Stimulated activated CD8-positive, alpha-beta memory T cell treated with anti-CD3 and anti-CD28 coated beads, Interleukin-2, amount 100 ng/mL, for 1 hour (primary cell): ENCODE measurements at places on chromosomes 7 and 10.

DNA sequence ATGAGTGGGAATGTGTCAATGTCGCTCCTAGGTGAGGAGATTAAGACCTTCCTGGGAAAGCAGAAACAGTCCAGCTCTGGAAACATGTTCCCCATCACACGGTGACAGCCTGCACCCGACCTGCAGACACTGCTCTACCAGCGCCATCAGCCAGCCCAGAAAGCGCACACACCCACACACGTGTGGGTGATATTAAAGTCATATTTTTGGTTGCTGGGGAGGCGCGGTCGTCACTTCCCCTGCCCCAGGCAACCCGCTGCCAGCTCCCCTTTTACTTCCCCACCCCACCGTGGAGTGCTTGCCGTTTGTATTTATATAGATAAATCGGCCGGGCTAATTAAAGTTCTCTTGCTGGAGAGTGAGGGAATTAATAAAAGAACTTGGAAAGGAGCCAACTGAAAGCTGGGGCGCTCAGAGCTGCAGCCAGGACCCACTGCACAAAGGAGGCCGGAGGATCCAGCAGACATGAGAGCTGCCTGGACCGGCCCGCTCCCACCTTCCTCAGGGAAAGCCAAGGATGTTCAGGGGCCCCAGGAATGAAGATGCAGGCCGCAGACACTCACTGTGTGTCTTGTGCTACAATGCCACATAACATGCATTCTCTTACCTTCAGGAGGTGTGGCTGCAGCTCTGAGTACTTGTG lies 145.2 kb upstream of the UNC5B start:
- DNase-seq = no peak

DNA sequence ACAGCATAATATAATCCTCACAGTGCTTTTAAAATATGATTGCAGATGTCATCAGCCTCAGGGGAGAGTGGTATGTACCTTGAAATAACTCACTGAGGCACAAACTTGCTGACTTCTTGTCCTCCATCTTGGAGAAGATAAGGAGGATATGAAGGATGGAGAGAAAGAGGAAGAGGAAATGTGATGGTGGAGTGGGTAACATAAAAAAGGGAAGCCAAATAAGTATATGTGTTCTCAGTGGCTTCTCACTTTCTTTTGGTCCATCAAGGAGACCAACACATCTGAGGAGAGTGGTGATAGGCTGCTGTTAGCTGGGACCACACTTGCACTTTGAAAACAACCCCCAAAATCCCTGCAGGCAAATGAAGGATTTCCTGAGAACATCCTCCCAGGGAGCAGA lies 21.6 kb upstream of the ZNF37A start:
- DNase-seq = no peak

GRCh38 chr7:2218444-2218785 lies 14.3 kb downstream of the MAD1L1 start:
- DNase-seq = no peak

DNA sequence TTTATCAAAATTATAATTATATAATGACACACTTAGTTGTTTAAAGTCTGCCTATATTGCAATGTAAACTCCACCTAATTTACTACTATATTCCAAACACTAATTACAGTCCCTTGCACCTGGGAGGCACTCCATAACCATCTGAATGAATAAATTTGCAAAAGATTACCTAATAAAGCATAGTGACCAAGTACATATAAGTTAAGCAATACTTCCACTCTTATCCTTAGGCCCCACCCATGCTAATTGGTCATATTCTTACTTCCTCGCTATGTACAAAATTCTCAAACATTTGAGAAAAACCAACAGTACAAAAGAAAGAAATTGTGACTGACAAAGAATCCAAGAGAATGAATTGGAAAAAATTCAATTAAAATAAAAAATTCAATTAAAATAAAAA lies 65.3 kb downstream of the ZFAND4 start:
- no peak for DNase-seq

GRCh38 chr10:78401624-78402367 lies 368.1 kb downstream of the RPS24 start:
- no peak for DNase-seq

DNA sequence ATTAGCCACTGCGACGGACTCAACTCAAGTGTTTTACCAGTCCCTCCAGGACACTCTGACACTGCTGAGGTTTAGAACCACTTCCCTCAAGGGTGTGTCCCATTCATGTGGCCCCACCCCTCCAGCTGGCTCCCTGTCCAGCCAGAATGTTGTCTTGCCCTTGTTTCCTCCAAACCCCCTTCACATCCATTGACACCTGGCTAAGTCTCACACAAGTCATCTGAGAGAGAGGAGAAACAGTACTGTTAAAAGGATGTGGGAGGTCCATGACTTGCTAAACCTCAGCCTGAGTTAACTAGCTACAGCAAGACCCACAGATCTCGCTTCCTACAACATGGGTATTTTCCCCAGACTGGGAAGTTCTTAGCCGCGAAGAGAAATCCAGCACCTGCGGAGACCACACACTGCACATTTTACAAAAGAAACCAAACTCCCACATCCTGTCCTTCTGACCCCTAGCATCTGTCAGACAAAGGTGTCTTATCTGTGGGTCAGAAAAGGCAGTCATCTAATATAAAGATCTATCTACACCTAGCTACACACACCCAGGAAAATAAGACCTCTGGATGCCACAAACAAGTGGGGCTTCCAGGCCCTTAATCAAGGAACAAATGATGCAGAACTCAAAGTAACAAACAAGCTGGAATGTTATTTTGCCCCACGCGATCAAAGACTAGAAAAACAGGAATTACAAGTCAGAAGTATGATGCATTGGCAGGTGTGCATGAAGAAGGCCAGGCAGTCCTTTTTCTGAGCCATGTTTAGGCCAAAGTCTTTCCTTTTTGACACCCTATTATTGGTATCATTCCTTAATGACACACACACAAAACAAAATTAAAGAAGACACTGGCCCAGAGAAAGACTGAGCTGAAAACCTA lies 13.9 kb downstream of the OSBPL3 start:
- peak; percentile 33 for DNase-seq

GRCh38 chr7:3762146-3762831 lies 461.2 kb downstream of the SDK1 start:
- no peak for DNase-seq

- no peak for DNase-seq
Measured at GRCh38 chr7:83849131-83849530, 200.2 kb upstream of the SEMA3E start.

- no peak for DNase-seq
Measured at GRCh38 chr7:137110535-137110934, 233.0 kb downstream of the PTN start.
